ENCODE measurements at places on chromosomes 3 and 15.
A peak's percentile ranks its signal among the peaks of the same experiment; 100 is the strongest.

- no peak for DNase-seq
Observed at GRCh38 chr3:179541596-179541995, 21.1 kb upstream of the ACTL6A start.

GRCh38 chr3:101065962-101066361 lies 72.7 kb upstream of the ABI3BP start:
- peak; percentile 57 for DNase-seq

GRCh38 chr15:25671132-25671531 lies 192.0 kb downstream of the ATP10A start:
- no peak for DNase-seq

GRCh38 chr3:8451696-8452095 lies 49.9 kb upstream of the LMCD1 start:
- DNase-seq = no peak

DNA sequence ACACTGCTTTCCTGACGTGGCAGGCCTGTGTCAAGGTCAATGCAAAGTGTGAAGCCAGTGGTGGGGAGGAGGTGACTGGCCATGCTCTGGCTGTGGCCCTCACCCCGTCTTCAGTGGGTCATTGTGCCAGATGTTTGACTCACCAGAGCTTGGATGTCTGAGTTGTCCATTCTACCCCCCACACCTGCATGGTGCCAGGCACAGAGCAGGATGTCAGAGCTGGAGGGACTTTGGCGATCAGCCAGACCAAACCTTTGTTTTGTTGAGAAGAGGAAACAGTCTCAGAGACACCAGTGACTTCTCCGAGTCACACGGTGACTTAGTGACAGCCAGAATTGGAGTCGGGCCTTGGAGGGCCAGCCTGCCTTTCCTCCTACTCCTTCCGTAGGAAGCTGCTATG lies 49.5 kb downstream of the SMAD6 start:
- DNase-seq = no peak

- no peak for DNase-seq
Observed at GRCh38 chr3:99313485-99313884, 324.9 kb upstream of the COL8A1 start.

DNA sequence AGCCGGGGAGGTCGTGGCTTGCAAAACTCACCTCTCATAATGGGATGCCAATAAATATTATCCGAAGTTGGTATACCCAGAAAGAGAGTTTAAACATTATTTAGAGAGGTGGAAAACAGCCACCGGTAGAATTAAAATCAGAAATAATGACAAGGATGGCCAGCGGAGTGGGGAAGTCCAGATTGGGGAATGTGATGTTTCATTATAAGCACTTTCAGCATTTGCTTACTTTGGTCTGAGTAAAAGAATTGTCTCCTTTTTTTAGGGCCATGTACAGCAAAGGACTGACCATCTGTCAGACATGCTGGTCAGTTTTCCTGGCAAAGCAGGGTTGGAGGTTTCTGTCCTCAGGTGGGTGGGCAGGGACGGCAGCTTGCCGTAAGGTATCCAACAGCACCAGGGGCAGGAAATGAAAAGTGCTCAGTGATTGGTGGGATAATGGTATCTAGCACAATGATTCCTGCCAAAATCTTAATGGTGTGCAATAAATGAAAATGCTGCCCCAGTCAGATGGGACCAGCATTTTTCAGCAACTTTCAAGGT lies 24.3 kb downstream of the APBA2 start:
- DNase-seq = no peak

DNA sequence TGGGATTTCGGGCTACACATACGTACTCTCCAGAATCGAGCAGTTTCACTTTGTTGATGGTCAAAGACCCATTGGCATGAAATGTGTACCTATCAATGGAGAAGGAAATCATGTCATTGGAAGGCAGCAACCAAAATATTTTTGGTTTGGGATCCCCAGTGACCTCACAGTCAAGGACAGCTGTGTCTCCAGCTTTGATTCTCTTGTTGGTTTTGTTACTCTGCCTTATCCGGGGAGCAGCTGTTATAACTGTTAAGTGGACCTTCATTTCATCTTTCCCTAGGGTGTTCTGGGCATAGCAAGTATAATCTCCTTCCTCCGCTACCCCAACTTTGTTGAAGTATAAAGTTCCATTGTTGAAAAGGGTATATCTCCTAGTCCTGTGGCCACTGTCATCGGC lies 23.0 kb downstream of the IGSF10 start:
- no peak for DNase-seq

DNA sequence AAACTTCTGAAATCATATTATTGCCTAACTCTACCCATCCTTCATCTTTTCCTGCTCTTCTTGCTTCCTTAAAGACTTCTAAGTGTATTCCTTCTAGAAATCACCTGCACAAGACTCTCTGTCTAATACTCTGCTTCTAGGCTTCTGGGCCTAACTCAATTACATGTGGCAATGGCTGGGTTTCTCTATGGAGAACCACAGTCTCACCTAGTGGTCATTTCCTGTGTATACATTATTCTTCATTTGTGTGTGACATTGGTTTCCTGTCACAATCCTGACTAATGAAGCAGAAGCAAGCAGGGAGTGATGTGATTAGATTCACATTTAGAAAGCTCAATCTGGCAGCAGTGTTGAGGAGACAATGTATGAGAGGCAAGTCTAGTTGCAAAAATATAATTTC lies 16.9 kb upstream of the CLDN1 start:
- no peak for DNase-seq

- DNase-seq = no peak
Observed at GRCh38 chr3:15345066-15345607, 12.8 kb upstream of the SH3BP5 start.

DNA sequence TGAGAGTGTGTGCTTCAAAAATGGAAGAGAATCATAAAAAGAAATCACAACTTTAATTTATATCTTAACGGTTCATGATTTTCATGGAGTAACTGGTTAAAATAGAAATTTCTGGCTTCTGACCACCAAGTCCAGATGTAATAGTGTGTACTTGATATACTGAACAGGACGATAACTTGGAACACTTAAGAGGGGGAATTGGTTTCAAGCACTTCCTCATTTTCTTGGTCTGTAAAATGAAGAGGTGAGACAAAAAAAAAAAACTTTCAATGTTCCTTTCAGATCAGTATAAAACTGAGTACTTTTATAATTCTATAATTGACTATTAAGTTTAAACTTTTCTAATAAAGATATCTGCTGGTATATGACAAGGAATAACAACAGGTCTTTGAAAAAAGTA lies 64.0 kb upstream of the TRA2B start:
- no peak for DNase-seq

DNA sequence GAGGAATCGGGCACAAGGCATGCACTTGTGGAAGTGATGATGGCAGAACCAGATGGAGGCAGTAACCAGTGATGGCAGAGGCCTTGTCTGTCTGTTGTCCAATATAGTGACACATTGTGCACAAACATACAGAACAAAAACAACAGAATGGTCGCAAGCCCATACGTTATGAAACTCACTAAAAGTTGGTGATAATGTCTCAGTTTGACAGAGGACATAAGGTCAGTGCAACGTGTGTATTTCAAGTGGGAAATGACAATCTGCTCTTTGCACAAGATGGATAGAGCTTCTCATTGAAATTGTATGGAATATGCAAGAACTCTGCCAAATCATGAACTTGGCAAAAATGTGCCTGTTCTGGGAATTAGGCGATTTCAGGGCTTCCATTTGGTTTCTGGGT lies 169.2 kb downstream of the EPHB1 start:
- no peak for DNase-seq

GRCh38 chr3:169686874-169687273 lies 23.4 kb upstream of the MECOM start:
- no peak for DNase-seq

GRCh38 chr3:47732143-47732542 lies 49.5 kb downstream of the SMARCC1 start:
- no peak for DNase-seq

GRCh38 chr15:54046093-54046492 lies 67.9 kb downstream of the UNC13C start:
- DNase-seq = no peak

DNA sequence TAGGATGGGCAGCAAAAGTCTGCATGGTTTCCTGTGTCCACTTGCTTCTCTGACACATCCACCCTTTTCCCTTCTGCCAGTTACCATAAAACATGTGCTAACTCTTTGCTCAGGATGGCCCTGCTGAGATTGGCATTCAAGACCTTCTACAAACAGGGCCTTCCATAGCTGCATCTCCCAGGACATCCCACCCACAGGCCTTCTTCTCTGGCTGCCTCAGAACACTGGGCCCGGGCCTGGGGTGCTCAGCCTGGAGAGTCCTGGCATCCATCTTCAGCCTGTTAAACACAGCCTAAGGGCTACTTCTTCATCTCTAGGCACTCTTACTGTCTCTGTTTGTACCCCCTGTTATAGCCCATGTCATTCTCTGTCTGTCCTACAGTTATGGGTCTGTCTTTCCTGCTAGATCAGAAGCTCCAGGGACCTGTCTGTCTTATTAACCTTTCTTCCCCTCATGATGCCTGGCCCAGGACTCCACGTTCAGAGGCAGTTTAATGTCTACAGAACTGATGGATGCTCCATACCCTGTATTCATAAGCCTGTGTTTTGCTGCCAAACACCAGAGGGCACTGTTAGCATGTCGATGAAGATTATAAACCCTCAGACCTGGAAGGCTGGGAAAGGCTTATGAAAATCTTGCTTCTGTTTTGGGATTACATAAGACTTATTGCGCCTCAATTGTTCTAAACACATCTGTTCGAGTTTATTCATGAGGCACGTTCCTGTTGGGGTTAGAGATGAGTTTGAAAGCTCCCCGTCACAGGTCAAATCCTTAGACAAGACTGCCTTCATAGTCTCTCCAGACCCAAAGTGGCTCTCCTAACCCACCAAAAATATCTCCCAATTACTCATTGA lies 16.5 kb downstream of the SEMA3G start:
- peak; percentile 65 for DNase-seq

GRCh38 chr3:182257361-182257760 lies 535.9 kb upstream of the ATP11B start:
- DNase-seq = no peak

DNA sequence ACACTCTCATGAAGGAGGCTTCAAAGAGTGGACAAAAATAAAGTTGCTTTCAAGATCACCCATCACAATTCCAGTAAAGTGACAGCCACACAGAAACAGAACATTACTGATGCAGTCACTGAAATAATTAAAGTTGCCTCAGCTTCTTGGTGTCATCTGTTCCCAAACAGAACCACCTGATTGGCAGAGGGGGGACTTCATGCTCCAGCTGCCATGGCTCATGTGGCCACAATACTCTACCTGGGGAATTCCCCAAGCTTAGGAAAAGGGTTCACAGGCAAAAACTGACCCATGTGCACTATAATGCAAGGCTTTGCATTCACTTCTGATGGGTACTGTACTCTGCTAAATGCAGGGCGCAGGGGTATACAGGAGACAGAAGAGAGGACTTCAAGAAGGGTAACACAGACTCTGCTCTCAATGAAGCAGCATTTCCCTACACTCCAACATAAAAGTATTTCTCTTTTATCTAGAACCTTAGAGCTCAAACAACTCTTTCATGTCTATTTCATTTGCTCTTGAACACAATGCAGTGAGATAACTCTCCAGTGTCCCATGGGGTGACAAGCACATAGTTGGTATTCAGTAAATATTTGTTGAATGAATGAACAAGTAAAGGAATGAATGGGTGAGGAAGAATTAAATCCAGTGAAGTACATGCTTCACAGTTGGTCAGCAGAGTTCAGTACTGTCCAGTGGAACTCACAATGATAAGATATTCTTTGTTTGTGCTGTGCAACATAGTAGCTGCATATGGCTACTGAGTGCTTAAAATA lies 8.6 kb upstream of the CTNNB1 start:
- no peak for DNase-seq

- no peak for DNase-seq
Observed at GRCh38 chr15:38275959-38276358, 23.3 kb downstream of the SPRED1 start.

- no peak for DNase-seq
Observed at GRCh38 chr3:118098827-118099226, 935.8 kb downstream of the IGSF11 start.

GRCh38 chr3:185152410-185153170 lies at the start of gene C3orf70:
C3orf70 (minus strand) TSS chr3:185153060; CDS start chr3:185152823, 237 bp downstream.
- DNase-seq = peak; percentile 9
